Central memory CD4-positive, alpha-beta T cell (primary cell): ENCODE measurements at places on chromosomes 2 and 18.

- DNase-seq, result peak; percentile 73
These were observed 86.1 kb downstream of the TRIP12 start for GRCh38 chr2:229835596-229836283.

GRCh38 chr18:50928551-50928950, 39.3 kb upstream of the ELAC1 start:
- no peak for DNase-seq

DNA sequence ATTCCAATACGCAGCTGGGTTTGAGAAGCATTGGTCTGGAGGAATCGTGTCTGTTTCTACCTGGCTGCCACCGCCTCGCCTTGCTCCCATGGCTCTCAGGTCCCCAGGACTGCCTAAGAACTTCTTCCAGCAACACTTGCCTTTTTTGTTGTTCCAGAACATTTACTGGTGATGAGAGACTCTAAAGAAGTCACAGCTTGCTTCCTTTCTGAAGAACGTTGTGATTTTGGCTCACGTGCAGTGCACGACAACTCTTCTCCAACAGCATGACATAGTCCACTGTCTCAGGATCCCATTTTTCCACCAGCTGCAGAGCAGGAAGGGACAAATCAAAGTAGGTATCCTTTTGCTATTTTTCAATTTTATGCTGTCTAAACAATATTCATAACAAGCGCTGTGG, 940.9 kb downstream of the SLC4A3 start:
- DNase-seq, result no peak

- DNase-seq, result no peak
These were observed 33.4 kb upstream of the SERPINB7 start for GRCh38 chr18:63741769-63742168.

DNA sequence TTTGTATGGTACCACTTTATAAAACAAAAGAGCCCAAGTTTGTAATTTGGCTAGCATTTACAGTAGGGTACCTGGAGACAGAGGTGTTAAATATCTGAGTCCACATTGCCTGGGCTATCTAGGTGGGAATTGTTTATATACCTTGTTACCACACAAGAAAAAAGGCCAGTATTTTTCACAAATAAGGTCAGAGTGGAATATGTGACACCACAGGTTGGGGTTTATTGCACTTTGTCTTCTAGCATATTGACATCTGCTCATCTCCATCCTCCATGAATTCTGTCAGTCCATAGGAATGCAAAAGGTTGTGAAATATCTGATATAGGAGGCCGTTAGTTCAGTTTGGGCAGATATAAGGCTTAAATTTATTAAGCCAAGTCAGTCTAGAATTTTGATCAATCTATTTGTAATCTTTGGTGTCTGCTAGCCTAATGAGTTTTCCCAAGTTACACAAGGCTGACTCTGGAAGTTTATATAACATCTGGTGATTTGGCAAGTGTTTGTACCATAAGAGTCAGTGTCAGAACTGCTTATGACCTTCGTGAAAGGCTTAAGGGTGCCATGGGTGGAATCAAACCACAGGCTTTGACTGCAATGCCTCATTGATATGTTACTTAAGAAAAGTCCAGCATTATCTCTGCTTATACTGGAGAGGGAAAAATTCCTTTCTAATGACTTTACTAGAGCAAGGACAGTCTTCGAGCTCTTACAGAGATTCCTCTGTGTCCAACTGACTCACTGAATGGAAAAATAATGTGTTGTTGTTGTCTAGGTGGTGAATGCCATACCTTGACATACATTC, 11.3 kb upstream of the DPP4 start:
- DNase-seq, result no peak

GRCh38 chr2:152396051-152396511, 61.1 kb downstream of the FMNL2 start:
- no peak for DNase-seq

DNA sequence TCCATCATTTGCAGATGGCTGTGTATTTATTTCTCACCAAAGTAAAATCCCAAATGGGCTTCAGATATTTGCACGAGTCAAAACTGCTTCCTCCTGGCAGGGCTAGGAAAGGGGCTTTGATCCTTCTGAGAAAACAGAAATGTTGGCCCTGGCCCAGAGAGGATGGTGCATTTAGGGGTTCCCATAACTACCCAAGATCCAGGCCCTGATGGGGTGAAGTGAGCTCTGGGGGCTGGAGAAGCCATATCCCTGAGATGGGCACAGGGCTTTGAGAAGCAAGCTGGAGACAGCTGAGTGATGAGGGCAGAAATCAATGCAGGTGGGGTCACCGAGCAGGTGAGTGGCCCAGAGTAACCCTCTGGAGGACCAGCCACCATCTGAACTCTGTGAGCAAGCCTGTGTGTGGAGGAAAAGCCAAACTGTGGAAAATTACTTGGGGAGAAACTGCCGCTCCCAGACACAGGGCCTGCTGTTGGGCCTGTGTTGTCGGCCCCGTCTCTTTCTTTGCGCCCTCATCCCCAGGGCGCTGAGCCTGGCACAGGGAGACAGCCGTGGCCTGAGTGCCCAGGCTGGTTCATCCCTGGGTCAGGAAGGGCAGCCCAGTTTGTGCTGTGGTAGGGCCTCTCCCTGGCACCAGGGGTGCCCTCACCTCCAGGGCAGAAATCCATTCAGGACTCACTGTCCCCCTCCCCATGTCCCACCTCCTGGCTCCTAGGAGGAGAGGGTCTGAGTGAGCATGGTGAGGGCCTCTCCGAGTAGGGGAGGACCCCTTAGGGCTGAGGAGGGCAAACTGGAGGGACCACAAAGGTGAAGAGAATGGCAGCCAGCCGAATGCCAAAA, 167.8 kb upstream of the HAAO start:
- DNase-seq, result no peak

DNA sequence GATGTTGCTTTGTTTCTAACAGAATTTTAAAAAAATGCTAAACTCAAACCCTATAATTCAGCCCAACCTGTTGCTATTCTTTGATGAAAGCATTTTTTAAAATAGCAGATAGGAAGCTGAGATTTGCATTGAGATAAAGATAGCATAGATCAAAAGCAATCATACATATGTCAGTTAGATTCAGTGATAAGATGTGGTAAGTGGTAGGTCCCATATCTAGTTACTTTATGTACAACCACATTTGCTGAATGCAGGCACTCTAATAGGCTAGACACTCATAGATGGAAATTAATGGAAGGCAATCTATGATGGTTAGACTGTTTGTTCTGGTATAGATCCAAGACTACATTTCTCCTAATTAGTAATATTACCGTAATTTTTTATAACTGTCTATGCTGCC, 27.2 kb upstream of the C1D start:
- DNase-seq, result peak; percentile 36

DNA sequence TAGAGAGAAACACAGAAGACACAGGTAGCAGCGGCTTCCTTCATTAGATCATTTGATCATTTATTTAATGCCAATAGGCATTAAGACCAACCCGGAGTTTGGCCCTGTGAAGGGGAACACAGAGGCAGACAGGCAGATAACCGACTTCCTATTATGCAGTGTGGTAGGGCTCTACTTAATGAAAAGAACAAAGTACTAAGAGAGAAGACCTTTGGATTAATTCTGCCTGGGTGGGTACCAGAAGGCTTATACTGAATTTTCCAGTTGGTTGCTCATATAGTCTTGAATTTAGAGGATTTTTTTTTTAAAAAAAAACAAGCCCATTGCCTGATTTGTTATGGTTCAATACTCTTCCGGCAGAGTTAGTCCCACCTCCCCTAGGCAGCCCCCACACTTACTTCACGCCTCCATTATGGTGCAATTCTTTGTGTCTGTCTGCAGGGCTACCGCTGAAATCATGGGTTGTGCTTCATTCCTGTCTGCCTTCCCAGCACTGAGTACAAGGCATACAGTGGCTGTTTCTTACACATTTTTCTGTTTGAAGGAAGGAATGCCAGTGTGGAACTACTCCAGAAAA, 244.3 kb upstream of the APCDD1 start:
- DNase-seq, result no peak
